ENCODE measurements at places on chromosomes 13 and 19.

GRCh38 chr13:110872034-110872767 lies 42.7 kb downstream of the ANKRD10 start:
- DNase-seq = no peak

DNA sequence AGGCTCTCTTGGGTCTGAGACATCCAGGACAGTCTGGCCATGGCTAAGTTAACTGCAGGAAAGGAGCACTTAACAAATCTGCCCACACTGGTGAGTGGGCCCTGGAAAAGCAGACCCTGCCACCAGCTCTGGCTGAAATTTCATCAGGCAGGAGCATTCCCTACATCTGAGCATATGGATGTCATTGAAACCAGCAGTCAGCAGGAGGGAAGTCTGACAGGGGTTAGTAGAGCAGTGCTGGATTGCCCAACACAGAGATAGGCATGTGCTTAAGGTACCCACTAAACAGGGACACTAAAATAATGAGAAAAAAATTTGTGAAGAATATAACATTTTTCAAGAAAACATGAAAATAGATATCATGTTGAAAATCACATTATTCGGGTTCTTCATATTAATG lies 13.6 kb upstream of the ACOD1 start:
- DNase-seq = no peak

DNA sequence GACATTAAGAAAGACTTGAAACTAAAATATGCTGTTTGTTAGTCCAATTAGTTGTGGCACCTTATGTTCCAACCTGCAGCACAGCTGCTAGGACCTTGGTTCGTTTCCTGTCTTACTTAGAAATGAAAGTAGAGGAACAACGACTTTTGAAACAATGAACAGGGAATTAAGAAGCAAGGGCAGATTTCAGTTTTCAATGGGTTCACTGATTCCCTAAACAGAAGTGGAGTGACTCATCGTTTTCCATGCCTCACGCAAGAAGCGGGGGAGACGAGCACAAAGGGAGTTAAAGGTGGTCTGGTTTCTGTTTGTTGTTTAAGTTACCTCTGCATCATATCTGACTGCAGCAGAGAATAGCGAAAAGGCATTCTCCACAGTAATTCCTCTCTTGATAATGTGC lies 44.8 kb downstream of the PHF11 start:
- DNase-seq = no peak

GRCh38 chr13:110299283-110299840 lies 7.6 kb downstream of the COL4A1 start:
- DNase-seq = no peak

- DNase-seq = no peak
Measured at GRCh38 chr19:2731181-2731995, 8.4 kb downstream of the SLC39A3 start.

GRCh38 chr19:16470541-16470910 lies 1.2 kb downstream of the EPS15L1 start:
- no peak for DNase-seq

DNA sequence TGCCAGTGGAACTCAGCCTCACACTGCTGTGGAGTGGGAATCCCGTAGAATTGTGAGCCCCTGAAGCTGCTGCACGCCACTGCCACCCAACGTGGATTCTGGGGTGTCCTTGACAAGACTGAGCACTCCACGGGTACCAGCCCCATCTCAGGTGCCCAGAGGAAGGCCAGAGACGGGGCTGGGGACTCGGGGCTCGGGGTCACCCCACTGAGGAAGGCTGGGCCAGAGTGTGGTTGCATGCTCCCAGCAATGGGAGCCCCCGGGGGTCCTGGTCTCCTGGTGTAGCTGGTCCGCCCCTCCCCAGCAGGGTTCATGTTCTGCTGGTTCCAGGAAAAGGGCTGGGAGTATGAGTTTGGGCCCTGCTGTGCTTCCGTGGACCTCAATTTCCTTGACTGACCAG lies 15.2 kb downstream of the DAPK3 start:
- DNase-seq = no peak

DNA sequence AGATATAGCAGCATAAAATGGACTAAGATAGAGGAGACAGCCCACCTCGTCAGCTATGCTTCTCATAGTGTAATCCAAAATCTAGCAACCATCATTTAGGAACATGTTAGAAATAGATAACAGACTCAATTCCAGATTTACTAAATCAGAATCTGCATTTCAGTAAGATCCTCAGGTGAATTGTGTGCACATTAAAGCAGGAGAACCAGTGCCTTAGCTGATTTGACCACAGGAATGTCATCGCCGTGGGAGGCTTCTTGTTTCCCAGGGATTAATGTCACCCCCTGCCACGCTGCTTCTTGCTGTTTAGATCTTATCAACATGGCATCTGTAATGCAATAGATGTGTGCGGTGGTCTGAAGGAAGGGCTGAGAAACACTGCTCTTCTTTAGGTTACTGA lies 84.0 kb downstream of the GPC5 start:
- DNase-seq = no peak

DNA sequence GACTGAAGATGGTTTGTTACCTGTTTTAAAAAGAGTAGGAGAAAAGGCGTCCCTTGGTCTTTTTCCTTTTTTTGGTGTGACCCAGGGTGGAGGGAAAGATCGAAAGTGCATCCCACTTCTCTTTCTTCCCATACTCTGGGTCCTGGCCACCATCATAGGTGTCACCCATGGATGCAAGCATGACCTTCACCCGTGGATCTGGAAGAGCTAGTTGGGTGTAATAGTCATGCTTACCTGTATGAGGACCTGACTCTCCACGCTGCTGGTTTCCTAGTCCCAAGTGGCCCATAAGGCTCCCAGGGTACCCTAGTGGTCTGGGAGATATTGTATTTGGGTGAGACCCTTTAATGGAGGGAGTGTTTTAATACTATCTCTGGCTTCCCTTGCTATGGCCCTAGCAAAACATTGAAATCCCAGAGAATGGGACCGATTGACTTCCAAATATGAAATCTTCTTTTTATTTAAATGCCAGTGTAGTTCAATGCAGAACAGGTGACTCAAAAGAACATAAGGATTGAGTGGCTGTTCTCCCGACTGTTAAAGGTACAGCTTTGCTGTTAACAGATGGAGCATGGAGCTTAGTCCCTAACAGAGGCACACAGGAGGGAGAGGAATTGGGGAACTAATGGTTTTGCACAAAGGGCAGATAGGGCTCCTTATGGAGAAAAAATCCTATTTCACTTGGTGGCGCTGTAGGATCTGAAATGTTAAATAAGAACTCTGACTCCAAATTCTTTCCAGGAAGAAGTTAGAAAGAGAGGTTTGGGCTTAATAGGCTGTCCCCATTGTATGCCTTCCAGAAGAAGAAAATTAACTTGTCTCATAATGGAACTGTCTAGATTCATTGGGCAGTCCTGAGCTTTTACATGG lies 7.0 kb upstream of the ZNF550 start:
- DNase-seq = peak; percentile 42

- DNase-seq = no peak
Measured at GRCh38 chr19:1166872-1167573, 7.0 kb downstream of the SBNO2 start.

- DNase-seq = no peak
Measured at GRCh38 chr13:88586263-88586662, 915.1 kb downstream of the SLITRK5 start.

GRCh38 chr19:51019544-51019925 lies at the start of gene KLK10:
Gene KLK10, minus strand, starts transcription at chr19:51019709. Its CDS starts 579 bp downstream, at chr19:51019130.
- no peak for DNase-seq

- no peak for DNase-seq
Measured at GRCh38 chr19:13794398-13794756, 866 bp upstream of the ZSWIM4 start.

GRCh38 chr13:45468635-45469034 lies 3.9 kb downstream of the COG3 start:
- DNase-seq = no peak

DNA sequence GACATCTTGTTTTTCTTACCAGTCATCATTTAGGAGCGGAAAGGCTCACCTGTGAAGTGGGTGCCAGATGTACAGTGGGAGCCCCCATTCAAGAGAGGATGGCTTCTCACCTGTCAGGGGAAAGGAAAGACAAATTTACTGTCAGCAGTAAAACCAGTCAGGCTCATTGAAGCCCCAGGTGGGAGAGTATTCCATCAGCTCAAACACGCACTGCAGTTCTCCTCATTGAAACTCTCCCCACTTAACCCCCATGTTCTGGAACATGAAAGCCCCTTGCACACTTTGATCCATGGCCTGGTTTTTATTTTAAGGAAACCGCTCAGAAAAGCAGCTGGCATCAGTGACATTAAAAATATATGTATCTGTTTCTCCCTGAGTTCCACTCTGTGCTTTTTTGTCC lies 401.1 kb upstream of the ZNF507 start:
- DNase-seq = no peak

GRCh38 chr19:1130771-1131717 lies 27.2 kb downstream of the GPX4 start:
- DNase-seq = no peak

- DNase-seq = no peak
Measured at GRCh38 chr13:50069261-50069660, 54.0 kb downstream of the KCNRG start.

DNA sequence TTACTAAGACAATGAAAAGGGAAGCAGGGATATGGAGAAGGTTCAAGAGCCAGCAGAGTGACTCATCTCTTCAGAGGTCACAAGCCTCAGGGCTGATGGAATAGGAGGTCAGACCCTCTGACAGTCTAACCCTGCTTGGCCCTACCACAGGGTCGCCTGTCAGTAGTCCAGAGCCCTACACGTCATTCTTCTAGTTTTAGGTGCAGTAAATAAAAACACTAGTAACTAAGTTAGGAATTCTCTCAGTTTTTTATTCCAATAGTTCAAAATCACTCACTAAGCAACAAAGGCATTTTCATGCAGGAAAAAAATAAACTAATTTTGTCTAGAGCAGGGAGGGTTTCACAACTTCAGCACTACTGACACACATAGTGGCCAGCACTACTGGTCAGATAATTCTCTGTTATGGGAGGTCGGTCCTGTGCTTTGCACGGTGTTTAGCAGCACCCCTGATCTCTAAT lies 27.2 kb downstream of the FOXO1 start:
- no peak for DNase-seq

GRCh38 chr13:75330770-75331169 lies 151.2 kb downstream of the TBC1D4 start:
- DNase-seq = no peak

GRCh38 chr13:107993239-107993949 lies 221.9 kb downstream of the LIG4 start:
- no peak for DNase-seq

DNA sequence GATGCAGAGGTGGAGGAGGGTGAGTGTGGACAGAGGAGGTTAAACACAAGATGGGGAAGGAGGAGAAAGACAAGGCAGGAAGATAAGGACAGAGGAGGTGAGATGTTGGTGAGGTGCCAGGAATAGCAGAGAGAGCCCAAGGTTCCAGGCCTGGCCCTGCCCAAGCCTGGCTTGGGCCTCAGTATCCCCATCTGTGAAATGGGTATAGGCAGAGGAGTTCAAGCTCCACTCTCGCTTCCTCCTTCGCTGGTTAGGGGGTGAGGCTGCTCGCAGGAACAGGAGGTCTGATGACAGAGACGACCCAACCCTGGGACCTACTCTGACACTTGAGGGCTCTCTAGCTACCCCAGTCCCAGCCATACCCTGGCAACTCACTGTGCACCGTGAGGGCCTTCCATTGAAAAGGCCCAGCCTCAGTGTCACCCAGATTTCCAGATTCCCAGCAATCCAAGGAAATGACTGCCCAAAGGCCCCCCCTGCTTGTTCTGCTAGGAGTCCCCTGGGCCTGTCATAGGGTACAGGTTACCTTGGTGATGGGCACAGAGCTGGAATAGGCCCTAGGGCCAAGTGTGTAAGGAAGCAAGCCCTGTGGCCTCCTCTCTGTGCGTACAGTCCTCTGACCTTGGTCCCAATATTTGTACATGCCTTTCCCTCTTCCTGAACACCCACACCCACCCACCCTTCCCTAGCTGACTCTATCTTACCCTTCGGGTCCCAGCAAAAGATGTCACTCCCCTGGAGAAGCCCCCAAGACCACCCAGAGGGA lies 8.6 kb upstream of the ANGPTL8 start:
- DNase-seq = no peak

DNA sequence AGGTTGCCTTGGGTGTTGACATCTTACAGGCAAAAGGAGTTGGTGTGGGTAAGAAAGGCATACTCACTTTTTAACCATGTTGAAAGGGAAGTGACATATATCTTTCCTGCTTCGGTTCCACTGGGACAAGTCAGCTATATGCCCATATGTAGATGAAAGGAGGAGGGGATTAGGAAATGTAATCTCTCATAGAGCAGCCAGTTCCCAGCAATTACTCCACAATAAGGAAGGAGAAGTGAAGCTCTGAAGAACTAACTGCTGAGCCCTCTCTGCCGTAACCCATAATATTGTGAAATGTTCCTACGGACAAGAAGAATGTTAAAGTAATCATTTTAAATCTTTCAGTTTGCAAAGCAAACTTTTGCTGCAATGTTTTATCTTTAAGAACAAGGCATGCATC lies 82.2 kb downstream of the EDNRB start:
- DNase-seq = no peak
